Activated CD4-positive, alpha-beta T cell treated with anti-CD3 and anti-CD28 coated beads, Interleukin-2, Interleukin-6, amounts not matched to agents 100 ng/mL and 50 ng/mL, durations not matched to agents 16 hours and 8 hours (primary cell): ENCODE measurements at places on chromosomes 13 and 19.

DNA sequence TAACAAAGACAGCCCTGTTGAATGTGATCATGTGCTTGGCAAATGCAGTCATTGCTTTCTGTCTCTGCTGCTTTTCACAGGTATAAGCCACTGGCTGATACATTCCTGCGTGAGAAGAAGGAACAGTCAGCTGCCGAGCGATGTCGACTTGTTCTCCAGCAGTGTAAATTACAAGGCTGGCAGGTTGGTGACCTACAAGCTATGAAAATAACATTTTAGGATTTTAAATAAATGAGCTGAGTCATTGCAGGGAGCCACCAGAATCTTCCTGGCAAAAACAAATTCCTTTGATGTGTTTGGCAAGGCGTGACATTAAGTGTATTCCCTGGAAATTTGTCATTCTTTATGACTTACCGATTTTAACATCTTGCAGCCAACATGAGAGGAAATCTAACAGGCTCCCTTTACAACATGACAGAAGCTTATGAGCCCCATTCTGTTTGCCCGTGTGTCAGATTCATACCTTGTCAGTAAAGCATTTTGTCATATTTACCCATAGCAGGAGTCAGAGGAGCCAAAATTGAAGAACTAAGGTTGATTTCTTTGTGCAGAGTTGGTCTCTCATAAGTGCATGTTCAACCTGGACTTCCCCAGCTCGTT lies 471.4 kb downstream of the MYO16 start:
- no peak for DNase-seq

DNA sequence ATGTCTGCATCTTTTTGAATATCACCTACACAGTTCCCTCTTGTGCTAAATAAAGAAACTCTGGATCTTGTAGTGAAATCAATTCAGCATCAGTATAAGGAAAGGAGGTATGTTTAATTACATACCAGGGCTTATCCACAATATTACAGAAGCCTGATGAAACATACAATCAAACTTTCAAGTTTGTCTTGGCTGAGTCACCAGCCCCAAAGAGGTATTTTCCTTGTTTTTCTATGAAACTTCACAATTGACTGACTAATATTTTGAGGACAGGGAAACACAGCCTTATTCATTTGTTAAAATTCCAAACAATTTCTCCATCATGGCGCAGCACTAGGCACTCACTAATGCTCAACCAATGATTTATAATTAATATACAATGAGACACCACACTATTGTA lies 952.4 kb downstream of the PCDH17 start:
- no peak for DNase-seq

DNA sequence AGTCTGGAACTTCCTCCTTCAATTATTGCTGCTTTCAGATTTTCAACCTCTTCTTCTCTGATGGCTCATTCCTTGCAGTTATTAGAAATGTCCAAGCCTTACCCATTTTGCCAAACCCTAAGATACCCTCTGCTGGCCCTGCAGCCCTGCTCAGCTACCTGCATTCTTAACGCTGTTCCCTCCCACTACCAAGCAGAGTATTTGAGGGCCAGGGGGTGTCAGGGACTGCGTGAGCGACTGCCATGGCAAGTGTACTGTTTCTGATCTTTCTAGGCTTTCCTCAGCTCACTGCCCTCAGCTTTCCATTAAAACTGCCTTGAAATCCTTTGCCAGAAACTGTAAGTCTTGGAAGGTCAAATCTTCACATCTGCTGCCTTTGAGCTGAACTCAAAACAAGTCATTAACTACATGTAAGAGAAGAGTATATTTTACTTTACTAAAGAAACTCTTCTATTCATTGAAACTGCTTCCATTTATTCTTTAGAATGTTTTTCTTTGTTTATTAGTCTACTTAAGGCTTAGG lies 41.0 kb downstream of the HS6ST3 start:
- no peak for DNase-seq

GRCh38 chr13:55464222-55464621 lies 1676.5 kb upstream of the PRR20A start:
- no peak for DNase-seq

DNA sequence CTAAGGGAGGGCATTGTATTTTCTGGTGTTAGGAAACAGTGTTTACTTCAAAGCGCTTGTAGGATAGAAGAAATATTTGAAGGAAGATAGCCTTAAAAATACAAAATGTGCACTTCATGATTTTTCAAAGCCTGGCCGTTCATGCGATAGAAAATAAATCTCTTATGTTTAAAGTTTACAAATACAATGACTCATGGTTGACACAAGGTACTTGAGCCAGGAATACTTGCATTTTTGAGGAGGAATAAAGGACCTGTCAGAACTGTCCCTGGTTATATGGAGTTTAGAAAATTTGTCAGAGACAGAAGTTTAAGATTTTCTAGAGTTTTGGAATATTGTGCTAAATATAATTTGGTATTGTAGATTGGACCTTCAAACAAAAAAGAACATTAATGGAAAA lies 1223.2 kb upstream of the SLC10A2 start:
- DNase-seq: no peak

GRCh38 chr19:12788682-12789097 lies 2.6 kb upstream of the JUNB start:
- DNase-seq: peak; percentile 69

DNA sequence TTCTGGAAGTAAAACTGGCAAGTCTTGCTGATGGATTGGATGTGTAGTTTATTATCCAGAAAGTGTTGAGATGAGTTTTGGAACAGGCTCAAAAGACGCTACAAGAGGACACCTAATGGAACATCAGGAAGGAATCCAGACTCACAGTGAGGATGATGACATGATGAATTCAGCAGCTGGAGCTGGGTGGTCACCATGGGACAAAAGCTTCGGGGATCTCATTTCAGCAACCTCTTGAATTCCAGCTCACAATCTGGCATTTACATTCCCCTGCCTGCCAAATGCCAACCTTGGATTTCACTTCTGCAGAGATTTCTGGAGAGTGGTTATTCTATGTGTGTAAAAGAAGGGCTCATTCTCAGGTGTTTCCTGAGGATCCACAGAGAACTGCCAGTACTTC lies 288.0 kb upstream of the TMTC4 start:
- DNase-seq: no peak

- peak; percentile 86 for DNase-seq
Measured at GRCh38 chr19:54518844-54519243, 16.2 kb downstream of the LAIR2 start.

GRCh38 chr13:85441364-85441763 lies 357.9 kb downstream of the SLITRK6 start:
- no peak for DNase-seq

DNA sequence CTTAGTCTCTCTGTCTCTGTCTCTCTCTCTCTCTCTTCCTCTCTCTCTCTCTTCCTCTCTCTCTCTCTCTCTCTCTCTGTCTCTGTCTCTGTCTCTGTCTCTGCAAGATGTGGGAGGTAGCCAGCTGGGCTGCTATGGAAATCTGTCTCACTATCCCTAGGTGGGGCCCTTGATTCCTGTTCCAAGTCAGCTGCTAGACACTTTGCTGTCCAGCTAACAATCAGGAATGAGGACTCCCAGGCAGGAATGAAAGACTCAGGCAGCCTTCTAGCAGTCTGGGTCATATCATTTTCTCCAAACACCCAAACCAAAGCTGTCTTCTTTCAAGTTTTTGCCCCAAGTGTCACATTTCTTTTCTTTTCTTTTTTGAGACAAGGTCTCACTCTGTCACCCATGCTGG lies 23.2 kb downstream of the CATSPERD start:
- DNase-seq: no peak

GRCh38 chr13:45412274-45413049 lies 5.7 kb downstream of the SLC25A30 start:
- DNase-seq: no peak

GRCh38 chr13:19960653-19960976 lies 2.1 kb downstream of the ZMYM2 start:
- peak; percentile 68 for DNase-seq

- DNase-seq: no peak
Measured at GRCh38 chr19:35585848-35586247, at the start of gene PMIS2. TSS of gene PMIS2 (plus strand) at chr19:35586173. CDS start at chr19:35586260, 87 bp downstream.

- peak; percentile 88 for DNase-seq
Measured at GRCh38 chr19:42440357-42441048, 2.2 kb downstream of the CXCL17 start.

GRCh38 chr19:2306281-2306806 lies 1.6 kb downstream of the LINGO3 start:
- DNase-seq: no peak

DNA sequence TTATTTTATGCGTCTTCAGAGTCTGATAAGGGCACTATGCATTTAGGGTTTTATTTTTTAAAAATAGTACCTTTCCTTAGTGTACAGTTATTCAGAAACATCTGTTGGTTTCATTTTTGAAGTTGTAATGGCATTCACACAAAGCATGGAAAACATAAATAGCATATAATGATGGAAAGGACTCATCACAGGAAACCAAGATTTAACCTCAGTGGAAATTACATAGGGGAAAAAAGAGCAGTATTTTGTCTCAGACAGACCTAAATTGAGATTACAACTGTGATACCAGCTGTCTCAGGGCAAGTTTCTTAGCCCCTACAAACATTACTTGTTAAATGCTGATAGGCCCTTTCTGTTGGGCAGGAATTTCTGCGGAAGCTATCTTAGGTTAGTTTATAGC lies 57.2 kb downstream of the NHLRC3 start:
- peak; percentile 60 for DNase-seq

DNA sequence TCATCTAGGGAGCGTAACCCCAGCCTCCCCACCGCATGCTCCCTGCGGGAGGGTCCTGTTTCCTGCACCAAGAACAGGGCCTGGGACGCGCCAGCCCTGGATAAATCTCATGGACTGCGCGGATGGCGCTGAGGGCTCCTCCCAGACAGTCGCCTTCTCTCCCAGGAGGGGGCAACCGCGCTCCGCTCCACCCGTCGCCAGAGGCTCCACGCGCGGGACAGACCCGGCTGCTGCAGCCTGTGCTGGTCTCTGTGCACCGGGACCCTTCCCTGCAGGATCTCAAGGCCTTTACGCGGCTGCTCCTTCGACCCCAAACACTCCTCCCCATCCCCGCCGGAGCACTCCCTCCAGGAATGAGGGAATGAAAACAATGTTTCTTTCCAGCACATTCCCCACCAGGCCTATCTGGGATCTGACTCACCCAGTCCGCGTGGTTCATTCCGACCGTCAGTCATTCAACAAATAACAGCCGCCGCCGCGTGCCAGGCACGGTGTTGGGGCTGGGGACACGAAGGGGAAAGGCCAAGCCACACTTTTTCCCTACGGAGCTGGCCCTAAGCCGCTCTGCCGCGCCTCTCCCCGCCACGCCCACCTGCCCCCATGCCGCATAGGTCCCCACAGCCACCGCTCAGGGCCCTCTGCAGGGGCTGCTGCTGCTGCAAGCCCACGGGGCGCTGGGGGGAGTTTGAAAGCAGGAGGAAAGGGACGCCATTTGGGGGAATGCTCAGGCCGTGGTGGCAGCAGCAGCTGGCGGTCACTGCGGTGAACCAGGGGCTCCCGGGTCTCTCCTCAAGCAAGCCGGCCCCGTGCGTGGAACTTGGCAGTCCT lies 6.0 kb downstream of the PNMA8B start:
- no peak for DNase-seq

DNA sequence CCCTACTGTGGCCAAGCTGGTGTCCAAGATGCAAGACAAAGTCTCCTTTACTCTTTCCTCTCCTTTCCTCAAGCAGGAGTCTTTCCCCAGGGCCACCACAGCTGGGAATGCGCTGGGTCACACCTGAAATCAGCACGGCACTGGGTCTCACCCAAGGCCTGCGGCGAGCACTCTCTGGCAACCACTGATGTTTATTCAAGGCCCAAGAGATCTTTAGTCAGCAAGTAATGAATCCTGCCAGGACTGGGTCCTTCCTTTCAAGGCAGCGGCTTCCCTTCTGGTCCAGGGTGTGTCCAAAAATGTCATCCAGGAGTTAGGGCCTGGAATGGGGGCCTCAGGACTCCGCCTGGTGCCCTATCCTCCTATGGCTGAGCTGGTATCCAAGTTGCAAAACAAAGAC lies 24.1 kb downstream of the BLOC1S3 start:
- no peak for DNase-seq

DNA sequence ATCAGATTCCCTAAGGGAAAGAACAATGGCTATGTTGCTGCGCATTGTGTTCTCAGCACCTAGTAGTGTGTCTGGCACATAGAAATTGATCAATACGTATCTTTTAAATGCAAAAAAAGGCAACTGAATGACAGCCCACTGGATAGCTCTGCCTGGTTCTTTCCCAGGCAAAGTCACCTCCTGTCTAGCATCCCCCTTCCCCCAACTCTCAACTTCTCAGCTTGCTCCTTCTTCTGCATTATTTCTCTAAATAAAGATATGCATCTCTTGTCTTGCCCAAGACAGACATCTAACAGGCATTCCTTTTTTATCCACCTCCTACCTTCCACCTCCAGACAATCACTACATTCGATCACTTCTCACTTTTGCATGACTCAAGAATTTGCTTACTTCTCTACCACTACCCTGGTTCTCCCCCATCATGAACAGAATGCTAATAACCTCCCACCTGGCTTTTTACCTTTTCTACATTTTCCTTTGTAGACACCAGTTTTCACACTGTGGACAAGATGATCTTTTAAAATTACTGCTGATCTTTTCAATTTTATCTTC lies 26.5 kb upstream of the OXGR1 start:
- DNase-seq: no peak

DNA sequence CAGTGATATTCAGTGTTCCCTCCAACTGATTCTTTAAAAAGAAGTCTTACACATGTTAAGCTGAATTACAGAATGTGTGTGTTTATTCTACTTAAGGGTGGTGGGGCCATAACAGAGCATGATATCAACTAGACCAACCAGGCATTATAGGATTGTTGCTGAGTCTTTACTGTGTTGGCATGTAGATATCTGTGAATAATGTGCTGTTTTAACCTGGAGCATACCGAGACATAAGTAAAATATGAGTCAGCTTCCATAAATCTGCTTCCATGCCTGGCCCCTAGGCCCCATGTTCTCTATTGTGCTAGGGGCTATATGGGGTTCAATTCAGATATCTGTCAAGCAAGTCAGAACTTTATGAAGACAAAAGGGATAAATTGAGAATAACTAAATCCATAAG lies 295.7 kb downstream of the MTUS2 start:
- DNase-seq: no peak

GRCh38 chr19:4388337-4389063 lies 11.8 kb downstream of the SH3GL1 start:
- DNase-seq: no peak

GRCh38 chr19:8361921-8362793 lies 1.8 kb upstream of the ANGPTL4 start:
- DNase-seq: peak; percentile 17

- peak; percentile 37 for DNase-seq
Measured at GRCh38 chr19:2207991-2208860, 27.9 kb downstream of the PLEKHJ1 start.

GRCh38 chr13:104837756-104838155 lies 1697.7 kb downstream of the EFNB2 start:
- no peak for DNase-seq
